Neural crest cell (in vitro differentiated cells): ENCODE measurements at places on chromosomes 12 and 14.

GRCh38 chr12:79737875-79738718 lies 47.3 kb upstream of the PAWR start:
- H3K4me3 ChIP-seq = no peak overlapping the region
- peak; percentile 32 for DNase-seq
- no peak overlapping the region for H3K27ac ChIP-seq
- no peaks in the 10 kb centered on the region for H3K36me3 ChIP-seq

DNA sequence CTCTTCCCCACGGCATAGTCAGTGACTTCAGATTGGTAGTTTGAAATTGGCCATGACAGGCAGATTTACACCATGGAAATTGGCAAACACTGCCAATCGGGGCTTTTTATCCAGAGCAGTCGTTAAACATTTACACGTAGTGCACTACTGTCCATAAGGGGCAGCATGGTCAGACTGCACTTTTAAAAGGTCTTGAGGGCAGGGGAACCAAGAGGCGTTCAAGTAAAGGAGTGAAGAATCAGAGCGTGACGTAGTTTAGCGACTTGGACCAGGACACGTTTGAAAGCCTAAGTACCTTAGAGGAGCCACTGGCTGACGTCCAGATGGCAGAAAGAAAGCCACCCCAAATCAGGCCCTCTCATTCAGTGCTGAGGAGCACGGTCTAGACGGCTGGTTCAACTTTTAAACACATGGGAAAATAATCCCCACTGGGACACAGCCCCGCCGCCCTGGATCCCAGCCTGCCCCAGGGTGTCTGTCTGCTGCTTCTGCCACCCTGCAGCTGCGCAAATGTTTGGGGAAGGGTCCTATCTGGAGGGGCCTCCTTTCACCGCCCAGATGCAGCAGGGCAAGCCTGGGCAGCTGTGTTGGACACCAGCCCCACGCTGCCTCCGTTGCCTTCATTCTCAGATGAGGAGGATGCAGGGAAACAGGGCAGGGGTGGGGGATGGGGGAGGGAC lies 52.5 kb upstream of the PPP2R5C start:
- DNase-seq = no peak
- H3K27ac ChIP-seq = no peak overlapping the region
- peaks cover 19% of the 10 kb centered on the region for H3K4me1 ChIP-seq

- H3K27ac ChIP-seq = no peak overlapping the region
- no peak overlapping the region for H3K4me3 ChIP-seq
- no peak for DNase-seq
- no peaks in the 10 kb centered on the region for H3K27me3 ChIP-seq
- peaks cover 3% of the 10 kb centered on the region for H3K36me3 ChIP-seq
These were observed 53.0 kb downstream of the IFNG-AS1 start for GRCh38 chr12:68042212-68042699.

DNA sequence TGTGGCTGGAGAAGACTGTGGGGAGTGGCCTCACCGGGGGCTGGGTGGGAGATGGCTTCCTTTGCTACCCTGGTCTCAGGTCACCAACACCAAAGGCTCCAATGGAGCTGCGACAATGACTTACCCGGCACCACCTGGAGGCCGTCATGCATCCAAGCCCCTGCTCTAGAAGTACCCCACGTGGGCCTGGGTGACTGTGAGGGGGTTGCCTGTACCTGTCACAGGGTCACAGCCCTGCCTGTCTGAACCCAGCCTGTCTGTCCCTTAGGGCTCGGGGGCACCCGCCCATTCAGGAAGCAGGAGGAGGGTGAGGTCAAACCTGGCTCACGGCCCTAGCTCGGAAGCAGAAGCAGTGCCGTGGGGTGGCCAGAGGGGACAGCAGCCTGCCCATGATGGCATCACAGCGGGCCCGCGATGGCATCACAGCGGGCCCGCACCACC lies 18.9 kb downstream of the ABCB9 start:
- H3K4me1 ChIP-seq = peaks cover 36% of the 10 kb centered on the region
- no peak overlapping the region for H3K27ac ChIP-seq
- no peaks in the 10 kb centered on the region for H3K36me3 ChIP-seq
- no peaks in the 10 kb centered on the region for H3K27me3 ChIP-seq
- no peak for DNase-seq

DNA sequence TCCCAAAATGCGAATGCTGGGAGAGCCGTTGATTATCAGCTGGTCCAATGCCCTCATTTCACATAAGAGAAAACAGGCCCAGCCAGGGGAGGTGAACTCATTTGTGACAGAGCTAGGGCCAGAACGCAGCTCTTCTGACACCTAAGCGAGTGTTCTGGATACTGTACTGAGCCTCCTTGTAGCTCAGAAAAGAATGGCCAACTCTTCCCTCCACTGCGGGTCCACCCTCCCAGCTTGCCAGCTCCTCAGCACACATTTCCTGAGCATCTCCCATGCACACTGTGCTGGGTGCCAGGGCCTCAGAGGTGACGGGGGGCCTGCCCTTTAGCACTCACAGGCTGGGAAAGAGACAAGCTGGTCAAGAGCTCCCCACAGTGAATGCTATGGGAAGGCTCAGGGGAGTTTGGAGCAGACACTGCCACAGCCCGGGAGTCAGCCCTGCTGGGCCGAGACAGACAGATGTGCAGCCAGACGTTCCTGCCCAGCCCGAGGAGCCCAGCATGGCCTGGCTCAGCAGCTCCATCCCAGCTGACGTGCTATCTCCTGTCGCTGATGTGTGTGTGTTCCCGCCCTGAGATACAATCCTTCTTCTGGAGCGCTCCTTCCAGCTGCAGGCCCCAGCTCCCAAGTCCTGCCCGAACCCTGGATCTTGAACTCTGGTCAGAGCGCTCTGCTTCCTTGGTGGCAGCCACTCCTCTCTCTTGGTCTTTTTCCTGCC lies 3.5 kb downstream of the CMTM5 start:
- H3K4me3 ChIP-seq = no peak overlapping the region
- H3K27me3 ChIP-seq = no peaks in the 10 kb centered on the region
- no peak for DNase-seq
- peaks cover 17% of the 10 kb centered on the region for H3K4me1 ChIP-seq

GRCh38 chr14:77041881-77042545 lies 13.5 kb upstream of the IRF2BPL start:
- peak overlapping the region; percentile 66 for H3K4me3 ChIP-seq
- peak overlapping the region; percentile 87 for H3K27ac ChIP-seq
- no peaks in the 10 kb centered on the region for H3K27me3 ChIP-seq
- DNase-seq = no peak
- peaks cover 86% of the 10 kb centered on the region for H3K4me1 ChIP-seq
